ENCODE measurements at places on chromosomes 2 and 18. TPM values are rescaled to one million over a fixed set of nuclear protein-coding genes. Genes with fewer than 3 reads are reported as not detected.

DNA sequence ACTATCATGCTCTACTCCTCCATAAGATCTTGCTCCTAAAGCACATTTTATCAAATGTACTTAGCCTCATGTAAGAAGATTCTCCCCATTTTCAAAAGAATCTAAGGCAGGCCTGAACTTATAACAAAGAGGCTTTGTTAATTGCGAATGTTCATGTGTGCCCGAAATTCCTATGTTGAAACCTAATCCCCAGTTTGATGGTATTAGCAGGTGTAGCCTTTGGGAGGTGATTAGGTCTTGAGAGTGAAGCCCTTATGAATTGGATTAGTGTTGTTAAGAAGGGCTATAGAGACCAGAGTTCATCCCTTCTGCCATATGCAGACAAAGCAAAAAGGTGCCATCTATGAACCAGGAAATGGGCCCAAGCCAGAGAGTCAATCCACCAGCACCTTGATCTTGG lies 234.5 kb downstream of the PAX3 start:
- DNase-seq, result no peak
- H3K4me3 ChIP-seq, result no peak overlapping the region
- H3K4me1 ChIP-seq, result no peaks in the 10 kb centered on the region

- no peaks in the 10 kb centered on the region for H3K36me3 ChIP-seq
- no peak overlapping the region for H3K4me3 ChIP-seq
- H3K27me3 ChIP-seq, result no peaks in the 10 kb centered on the region
- DNase-seq, result no peak
Measured at GRCh38 chr2:68417926-68418325, 49.2 kb downstream of the FBXO48 start.

POTEE gene
- total RNA-seq, result not detected

LYPD6B gene
- not detected for total RNA-seq

PLCD4 gene
- 0.99 TPM for total RNA-seq

KCNE4 gene
- 3.1 TPM for total RNA-seq

GPR39 gene
- not detected for total RNA-seq
